ENCODE measurements at places on chromosomes 11 and 22.

- no peak for DNase-seq
Measured at GRCh38 chr22:17860220-17860965, 86.1 kb upstream of the BID start.

GRCh38 chr11:2958251-2958650 lies 29.0 kb upstream of the PHLDA2 start:
- no peak for DNase-seq

GRCh38 chr11:118213781-118214180 lies 11.0 kb downstream of the JAML start:
- no peak for DNase-seq

GRCh38 chr11:67534070-67534679 lies 10.9 kb upstream of the CABP2 start:
- no peak for DNase-seq

- DNase-seq, result no peak
Measured at GRCh38 chr11:46692450-46692849, 8.0 kb downstream of the ARHGAP1 start.

GRCh38 chr11:69501891-69502860 lies 20.7 kb downstream of the LINC01488 start:
- DNase-seq, result no peak

GRCh38 chr11:94776351-94777321 lies 8.5 kb downstream of the AMOTL1 start:
- no peak for DNase-seq
